GM23338 (cell line): ENCODE measurements at places on chromosomes 16 and 17. TPM values are rescaled to one million over a fixed set of nuclear protein-coding genes. Genes with fewer than 3 reads are reported as not detected.
A peak's percentile ranks its signal among the peaks of the same experiment; 100 is the strongest.

- no peak for DNase-seq
These were observed 62.2 kb upstream of the SDK2 start for GRCh38 chr17:73706428-73706827.

GRCh38 chr16:83994703-83995102 is 26.7 kb downstream of the NECAB2 start:
- no peak for DNase-seq

DNA sequence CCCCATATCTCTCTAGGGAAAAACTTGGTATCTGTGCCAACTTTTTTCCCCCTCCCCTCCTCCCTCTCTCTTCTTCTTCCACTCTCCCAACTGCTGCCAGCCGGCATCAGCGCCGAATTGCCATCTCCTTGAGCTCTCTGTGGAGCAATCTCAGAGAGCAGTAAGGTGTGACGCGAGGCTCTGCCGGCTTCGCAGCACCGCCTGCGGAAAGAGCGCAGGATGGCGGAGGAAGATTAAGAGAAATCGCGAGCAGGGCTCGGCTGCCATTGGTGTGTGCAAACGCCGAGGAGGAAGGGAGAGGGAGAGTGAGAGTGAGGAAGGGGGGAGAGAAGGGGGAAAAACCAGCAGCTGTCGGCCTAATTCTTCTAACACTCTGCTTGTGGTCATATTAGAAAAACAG is 44.2 kb downstream of the NEUROD2 start:
- peak; percentile 81 for DNase-seq

DNA sequence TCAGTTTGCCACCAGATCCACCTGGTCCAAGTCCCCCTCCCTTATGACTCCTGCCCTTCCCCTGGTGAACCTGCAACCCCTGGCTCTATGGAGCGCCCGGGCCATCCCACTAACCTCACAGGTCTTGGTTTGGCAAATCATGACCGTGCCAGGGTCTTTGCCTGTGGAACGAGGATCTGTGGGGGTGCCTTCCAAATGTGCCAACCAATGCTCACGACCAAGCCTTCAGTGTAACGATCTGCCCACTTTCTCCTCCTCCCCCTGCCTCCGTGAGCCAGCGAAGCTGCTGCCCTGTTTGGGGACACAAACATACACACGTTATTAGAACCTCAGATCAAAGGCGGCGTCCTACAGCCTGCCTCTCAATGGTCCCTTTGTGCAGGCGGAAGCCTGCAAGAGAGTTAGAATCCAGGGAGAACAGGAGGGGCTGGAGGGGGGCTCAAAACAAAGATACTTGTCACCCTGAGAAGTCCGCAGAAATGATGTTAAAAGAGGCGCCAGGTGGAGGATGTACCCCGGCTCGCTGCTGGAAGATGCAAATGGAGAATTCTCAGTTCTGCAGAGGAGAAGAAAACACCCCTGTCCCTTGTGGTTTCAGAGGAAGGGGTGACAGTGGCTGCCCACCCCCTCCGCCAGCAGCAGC is 9.0 kb upstream of the NKD1 start:
- DNase-seq: no peak

DNA sequence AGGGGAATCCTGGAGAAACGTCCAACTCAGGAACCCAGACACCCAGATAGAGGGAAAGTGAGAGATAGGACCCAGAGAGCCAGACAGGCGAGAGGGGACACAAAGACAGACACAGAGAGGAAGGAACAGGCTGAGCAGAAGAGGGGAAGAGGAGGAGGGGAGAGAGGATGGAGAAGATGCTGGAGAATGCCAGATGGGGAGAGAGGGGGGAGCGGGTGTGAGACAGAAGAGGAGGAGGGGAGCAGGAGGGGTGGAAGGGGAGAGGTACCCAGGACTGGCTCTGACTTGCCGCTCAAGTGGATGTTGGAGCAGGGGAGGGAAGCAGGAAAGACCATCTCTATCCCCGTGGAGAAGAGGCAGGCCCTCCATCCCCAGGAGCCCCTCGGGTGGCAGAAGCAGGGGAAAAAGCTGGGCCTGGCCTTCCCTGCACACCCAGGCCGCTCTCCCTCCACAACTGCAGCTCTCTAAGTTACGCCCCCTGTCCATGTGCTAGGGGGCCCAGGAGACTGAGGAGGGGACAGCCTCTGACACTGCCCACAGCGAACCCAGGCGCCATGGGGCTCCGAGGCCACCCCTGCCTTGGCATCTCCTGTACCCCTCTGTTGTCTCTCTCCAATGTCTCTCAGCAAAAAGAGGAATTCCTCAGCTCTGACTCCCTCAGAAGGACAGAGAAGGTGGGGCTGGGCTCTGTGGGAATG is 4.8 kb downstream of the PPP1R9B start:
- no peak for DNase-seq

GRCh38 chr17:142102-142661 is 4.8 kb downstream of the SCGB1C2 start:
- DNase-seq: peak; percentile 41

GRCh38 chr17:47257651-47258339 is 4.2 kb downstream of the ITGB3 start:
- DNase-seq: no peak

DNA sequence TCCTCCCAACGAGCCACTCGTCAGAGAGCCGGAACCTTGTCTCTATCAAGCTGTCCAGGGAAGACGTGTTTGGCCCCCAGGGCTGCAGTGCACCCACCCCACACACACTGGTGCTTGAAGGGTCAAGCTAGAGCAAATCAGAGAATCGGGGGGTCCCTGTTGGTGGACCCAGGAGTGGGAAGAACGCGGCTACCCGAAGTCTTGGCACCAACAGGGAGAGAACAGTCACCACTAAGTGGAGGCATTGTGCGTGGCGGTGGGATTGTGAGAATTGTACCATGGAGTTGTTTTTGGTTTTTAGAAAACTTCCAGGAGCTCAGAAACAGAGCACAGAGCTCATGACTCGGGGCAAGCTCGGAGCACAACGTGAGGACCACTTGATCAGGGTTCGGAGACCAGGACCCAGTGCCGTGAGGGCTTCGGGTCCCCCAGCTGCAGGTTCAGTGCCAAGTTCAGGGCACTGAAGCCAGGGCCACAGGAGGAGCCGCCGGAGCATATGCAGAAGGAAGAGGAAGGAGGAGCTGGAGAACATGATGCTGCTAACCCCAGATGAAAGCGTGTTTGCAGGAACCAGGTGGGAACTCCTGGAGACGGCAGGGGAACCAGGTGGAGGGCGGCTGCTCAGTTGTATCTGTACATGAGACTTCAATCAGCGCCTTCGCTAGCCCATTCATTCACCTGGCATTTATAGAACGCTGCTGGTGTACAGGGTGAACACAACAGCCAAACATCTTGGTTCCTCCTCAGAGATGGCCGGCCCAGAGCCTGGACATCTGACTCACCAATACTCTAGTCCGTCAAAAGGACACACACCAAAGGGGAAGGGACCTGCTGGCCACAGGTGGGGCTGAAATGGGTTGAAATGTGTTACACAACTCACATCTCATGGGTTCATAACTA is 42.8 kb downstream of the METRNL start:
- DNase-seq: no peak

DNA sequence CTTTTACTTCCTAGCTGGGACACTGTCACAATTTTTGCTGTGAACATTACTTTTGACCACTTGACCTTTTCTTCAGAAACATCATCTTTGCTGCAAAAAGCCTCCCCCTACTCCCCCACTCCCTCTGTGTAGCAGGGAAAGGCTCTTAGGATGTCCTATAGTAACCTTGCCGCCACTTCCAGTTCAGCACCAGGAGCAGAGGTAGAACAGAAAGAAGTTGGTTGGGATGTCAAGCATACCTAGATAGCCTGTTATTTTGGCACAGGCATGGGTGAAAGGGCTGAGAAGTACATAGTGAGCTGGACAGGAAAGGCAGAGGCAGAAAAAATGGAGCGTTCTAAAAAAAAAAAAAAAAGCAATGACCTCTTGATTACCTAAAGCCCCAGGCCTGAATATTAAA is 31.3 kb downstream of the SMIM36 start:
- DNase-seq: no peak

DNA sequence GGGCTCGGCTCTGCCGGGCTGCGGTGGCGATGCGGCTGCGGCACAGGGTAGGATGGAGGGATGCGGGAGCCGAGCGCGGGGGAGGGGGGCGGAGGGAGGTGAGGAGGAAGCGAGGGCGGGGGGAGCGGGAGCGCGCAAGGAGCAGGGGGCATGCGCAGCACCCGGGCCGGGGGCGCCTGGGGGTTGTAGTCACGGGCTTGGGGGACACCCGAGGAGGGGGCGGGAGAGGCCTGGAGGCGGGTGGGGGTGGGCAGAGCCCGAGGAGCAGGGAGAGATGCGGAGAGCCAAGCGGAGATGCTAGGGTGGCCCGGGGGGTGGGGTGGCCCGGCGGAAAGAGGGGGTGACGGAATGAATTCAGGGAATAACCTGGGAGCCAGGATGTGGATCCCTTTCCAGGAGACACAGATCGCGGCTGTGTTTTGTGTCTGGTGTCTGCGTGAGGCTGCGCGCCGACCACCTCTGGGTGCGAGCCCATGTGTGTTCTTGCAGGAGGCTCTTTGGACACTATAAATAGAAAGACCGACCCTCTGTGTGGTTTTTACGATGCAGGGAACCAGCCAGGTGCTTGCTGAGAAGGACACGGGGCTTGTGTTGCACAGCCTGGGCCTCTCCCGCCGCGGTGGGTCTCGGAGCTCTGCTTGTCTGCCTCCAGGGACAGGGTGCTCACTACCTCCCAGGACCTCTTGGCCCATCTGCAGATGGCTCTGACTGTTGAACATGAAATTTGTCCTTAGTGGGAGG is at the start of gene STX1B:
TSS of gene STX1B (minus strand) at position 54 of the 741 bp plus-strand sequence. CDS start 242 bp downstream, outside the sequence.
- peak; percentile 96 for DNase-seq

DNA sequence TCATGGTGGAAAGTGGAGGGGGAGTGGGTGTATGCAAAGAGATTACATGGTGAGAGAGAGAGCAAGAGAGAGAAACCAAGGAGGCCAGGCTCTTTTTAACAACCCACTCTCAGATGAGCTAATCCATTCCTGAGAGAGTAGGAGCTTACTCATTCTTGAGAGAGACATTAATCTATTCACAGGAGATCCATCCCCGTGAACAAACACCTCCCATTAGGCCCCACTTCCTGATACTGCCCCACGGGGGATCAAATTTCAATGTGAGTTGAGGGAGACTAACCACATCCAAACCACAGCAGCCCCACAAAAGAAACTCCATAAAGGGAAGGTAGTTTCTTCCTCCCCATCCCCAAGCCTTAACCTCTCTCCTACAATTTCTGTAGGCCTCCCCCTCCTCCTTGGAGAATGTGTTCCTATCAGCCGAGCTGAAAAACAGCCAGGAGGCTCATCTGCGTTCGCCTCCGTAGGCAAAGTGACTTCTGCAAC is 450.0 kb downstream of the NPIPA7 start:
- peak; percentile 37 for DNase-seq

DNA sequence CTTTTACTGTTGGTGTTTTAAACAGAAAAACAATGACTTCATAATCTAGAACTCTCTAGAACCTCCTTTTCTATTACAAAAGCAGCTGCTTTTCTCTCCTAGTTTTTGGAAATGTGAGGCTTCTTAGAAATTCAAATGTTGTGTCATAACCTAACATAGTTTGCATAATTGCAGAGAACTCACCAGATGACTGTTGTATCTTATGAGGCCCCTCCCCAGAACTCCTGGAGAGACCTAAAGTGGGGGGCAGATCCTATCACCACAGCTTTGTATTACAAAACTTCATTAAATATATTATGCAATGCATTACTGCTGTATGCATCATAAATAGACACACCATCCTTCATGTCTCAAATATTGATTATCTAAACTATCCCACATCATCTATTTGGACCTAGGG is 538.7 kb upstream of the HSBP1 start:
- no peak for DNase-seq

DNA sequence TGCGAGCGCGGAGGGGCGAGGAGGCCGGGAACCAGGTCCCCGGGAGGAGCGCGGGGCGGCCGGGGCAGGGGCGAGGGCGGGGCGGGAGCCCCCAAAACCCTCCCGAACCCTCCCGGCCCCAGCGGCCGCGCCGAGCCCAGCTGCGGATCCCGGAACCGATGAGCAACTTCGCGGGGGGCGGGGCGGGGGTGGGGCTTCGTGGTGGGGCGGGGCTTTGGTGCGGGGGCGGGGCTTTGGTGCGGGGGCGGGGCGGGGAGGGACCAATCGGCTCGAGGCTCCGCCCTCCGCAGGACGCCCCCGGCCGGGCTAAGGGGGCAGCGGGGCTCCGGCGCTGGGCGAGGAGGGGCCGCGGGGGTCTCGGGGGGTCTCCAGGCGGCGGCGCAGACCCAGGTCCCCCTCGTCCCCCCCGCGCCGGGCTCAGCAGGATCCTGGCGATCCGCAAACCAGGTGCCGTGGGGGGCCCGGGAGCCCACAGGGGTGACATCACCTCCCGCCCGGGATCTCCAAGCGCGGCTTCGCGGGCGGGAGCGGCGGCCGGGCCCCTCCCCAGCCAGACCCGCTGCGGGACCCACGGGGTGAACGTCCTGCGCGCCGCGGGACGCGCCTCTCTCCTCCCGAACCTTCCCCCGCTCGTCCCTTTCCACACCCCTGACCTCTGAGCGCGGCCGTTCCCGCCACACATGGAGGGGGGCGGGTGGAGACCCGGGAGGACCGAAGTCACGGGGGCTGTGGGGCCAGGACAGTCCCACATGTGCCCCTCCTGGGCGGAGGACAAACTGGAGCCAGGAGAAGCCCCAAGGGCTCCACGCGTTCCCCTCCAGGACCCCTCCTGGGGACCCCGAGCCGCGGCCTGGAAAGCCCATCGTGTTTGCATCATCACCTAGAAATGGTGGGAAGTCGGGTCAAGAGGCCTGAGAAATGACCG is at the start of gene ABR:
TSS of gene ABR (minus strand) at position 164 of the 925 bp plus-strand sequence. CDS start 254 bp downstream, outside the sequence.
- DNase-seq: peak; percentile 35

DNA sequence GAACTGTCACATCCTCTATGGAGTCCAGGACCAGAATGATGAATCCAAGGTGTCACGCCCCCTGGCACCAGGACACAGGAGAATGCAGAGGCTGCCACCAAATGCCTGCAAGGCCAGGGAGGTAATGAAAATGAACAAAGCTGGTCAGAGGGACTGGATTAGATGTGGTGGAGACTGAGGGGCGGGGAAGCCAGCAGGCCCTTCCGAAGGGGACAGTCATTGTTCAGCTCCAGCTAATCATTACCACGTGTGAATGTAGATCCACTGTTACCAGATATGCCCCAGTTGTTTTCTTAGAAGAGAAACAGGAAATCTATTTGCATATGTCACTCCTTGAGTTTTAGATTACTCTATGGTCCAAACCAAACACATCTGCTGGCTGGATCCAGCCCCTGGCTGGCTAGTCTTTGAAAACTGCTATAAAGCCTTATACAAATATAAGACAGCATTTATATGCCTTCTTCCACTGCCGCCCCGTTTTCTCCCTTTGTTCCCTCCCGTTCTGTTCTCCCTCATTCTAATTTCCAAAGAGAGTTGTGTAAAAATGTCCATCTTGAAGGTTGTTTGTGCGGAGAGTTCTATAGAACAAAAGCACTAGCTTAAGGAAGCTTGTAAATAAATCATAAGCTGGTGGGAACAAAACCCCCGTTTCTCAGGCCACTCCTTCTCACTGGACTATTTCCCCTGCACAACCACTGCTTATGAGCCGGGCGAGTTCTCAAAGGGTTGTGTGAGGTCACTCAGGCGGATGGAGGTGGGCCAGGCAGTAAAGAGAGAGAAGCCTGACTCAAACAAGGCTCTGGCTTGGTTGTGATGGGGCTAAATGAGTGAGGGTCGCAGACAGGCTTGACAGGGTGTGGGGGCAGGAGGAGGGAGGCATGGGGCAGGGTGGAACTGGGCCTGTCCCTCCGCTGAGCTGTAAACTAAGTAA is 14.2 kb downstream of the CRYM start:
- no peak for DNase-seq

C16orf96 gene
- polyA plus RNA-seq: 0.09 and 0.37 TPM in 2 replicates

BLMH gene
- 32.1 and 36.4 TPM in 2 replicates for polyA plus RNA-seq

MT1G gene
- 1,014 and 1,104 TPM in 2 replicates for polyA plus RNA-seq

CHCT1 gene
- 0.61 TPM in 1 of 2 replicates, not detected in the other for polyA plus RNA-seq

CMTM4 gene
- polyA plus RNA-seq: 14.1 and 14.4 TPM in 2 replicates

PRR15L gene
- polyA plus RNA-seq: 0.57 and 0.66 TPM in 2 replicates

NEUROD2 gene
- not detected in 2 replicates for polyA plus RNA-seq

RPGRIP1L gene
- polyA plus RNA-seq: 19.9 and 21.3 TPM in 2 replicates
